ENCODE measurements at places on chromosomes 11 and 22. TPM values are rescaled to one million over a fixed set of nuclear protein-coding genes. Genes with fewer than 3 reads are reported as not detected.

GRCh38 chr22:47558828-47559700 is 796.6 kb downstream of the TBC1D22A start:
- DNase-seq, result no peak

DNA sequence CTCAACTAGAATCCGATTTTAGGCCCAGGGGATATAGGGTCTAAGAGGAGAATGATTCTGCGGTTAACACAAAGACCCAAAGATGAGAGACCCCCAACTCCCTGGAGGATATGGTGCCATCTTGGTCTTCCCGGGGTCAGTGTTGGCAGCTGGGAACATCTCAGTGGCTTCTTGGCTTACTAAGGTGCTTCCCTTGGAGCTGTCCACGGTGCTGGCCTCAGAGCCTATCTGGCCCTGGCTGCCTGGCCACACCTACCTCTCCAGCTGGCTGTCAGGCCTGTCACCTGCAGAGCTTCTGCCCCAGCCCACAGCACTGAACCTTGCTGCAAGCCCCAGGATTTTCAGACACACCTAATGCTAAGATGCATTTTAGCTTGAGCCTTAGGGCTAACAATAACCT is 70.7 kb upstream of the THY1 start:
- DNase-seq, result no peak

DNA sequence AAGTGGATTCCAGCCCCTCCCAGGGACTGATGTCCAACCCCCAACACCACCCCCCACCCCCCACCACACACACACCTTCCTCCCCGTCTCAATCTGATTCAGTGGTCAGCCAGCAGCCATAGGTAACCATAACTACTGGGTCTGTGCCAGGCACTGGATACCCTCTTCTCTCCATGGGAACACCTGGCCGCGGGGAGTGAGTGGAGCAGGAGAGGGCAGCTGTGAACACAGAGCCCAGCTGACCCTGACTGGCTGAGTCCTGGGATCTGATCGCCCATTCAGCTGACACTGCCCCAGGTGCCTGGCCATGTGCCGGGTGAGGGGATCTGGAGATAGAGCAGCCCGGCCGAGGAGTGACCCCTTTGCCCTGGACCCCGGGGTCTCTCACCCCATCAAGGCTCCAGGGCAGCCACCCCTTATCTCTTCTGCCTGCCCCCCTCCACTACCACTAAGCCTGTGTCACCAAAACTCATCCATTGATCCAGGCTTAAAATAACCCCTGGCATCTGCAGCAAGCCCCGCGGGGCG is 2.6 kb upstream of the SHISA8 start:
- no peak for DNase-seq

The CLMP gene
- 82.9 TPM for total RNA-seq

- DNase-seq, result no peak
Observed at GRCh38 chr22:21100149-21101032, 54.6 kb downstream of the LRRC74B start.

DNA sequence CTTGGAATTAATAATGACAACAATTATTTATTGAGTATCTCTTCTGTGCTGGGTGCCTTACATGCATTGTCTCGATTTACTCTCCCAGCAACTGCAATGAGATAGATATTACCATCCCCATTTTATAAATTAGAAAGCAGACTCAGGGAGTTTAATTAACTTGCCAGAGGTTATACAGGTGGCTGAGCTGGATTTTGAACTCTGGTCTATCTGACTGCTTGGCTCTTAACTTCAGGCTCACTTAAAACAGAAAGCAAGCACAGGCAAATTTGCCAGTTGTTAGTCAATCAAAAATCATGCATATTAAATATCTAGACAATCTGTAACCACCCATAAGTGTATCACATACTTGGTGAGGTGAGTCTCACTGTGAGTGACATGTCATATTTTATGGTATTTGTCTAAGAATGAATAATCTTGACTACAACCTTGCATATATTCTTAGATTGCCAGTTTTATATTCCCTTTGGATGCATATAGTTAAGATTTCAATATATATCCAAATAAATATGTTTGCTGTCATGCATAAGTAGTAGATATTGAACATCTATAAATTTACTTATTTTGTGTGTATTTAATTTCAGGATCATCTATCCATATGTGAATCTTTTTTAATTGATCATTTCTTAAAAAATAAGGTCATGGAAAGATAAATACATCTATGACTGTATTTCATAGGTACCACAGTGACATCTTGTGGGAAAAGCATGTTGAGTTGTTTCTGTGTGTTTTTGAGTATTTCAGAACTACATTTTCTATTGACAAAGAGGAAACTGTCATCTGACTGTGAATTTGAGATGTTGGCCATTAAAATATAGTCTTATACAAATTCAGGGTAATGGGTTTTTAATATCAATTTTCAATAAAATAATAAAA is 112.0 kb upstream of the ARHGAP42 start:
- no peak for DNase-seq

DNA sequence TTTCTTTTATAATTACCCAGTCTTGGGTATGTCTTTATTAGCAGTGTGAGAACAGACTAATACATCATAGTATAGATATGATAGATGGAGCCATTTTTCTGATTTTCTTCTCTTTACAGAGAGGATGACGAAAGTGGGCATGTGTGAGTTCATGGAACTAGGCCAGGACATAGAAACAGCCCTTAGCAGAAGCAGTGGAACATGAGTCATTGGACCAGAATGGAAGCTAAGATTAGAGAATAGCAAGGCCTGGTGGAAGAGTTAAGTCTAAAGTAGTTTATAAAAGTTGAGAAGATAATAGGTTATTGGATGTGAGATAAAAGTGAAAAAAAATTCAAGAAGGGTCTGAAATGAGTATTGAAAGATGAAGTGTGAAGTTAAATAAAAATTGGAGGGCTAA is 97.0 kb upstream of the MPPED2 start:
- DNase-seq, result no peak

GRCh38 chr11:120564573-120565311 is 53.2 kb downstream of the GRIK4 start:
- DNase-seq, result peak; percentile 33

GRCh38 chr11:120516461-120517389 is 5.2 kb downstream of the GRIK4 start:
- DNase-seq, result peak; percentile 47

DNA sequence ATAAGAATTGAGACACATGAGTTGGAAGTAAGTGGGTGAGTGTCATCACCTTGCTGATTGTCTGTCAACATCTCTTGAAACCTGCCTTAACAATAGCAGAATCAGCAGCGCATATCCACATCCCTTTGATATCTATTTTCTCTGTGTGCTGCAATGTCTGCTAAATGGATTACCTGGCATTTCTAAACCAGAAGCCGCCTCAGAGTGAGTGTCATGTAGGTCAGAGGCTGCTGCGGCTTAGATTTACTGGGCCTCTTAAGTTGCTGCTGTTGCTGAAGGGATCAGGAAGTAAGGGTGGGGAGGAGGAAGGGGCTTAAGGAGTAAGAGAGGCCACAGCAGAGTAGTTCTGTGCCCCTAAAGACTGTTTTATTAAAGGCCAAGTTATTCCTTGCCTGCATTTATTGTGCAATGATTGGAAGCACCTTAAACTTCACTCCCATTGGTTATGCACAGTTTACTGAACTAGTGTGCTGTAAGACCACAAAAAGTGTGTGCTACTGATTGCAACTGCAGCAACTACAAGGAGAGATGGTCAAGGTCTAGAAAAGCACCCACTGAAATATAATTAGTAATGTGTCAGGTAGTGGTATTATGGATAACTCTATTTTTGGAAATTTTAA is 29.8 kb upstream of the TMEM41B start:
- no peak for DNase-seq

The TOM1 gene
- total RNA-seq, result 105 TPM

- DNase-seq, result no peak
Observed at GRCh38 chr11:76629853-76630599, 40.5 kb downstream of the LRRC32 start.

The FAM181B gene
- total RNA-seq, result 0.29 TPM

Data from breast epithelium (tissue), 4 donors.